Type B pancreatic cell (in vitro differentiated cells): ENCODE measurements at places on chromosomes 2 and 18.

- no peak for DNase-seq
Measured at GRCh38 chr2:160910681-160911080, 249.5 kb upstream of the TANK start.

- no peak for DNase-seq
Measured at GRCh38 chr2:189348369-189348768, 92.9 kb upstream of the WDR75 start.

- DNase-seq: no peak
Measured at GRCh38 chr2:29405266-29405665, 290.1 kb downstream of the CLIP4 start.

GRCh38 chr2:133780099-133780996 is 212.1 kb upstream of the NCKAP5 start:
- no peak for DNase-seq

DNA sequence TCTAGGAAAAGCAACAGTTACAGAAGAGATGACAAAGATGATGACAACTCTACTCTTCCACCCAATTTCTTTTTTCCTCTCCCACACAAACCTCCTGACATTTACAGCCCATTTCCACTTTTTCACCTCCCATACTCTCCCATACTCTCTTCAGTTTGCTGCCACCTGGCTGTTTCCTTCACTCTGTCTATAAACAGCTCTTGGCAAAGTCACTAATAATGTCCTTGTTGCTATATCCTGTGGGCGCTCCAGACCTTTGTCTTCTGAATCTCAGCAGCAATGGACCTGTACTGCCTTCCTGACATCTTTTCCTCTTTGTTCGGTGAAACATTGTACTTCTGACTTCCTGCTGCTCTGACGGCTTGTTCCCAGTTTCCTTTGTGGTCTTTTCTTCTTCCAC is 60.7 kb upstream of the CAVIN2 start:
- DNase-seq: no peak

DNA sequence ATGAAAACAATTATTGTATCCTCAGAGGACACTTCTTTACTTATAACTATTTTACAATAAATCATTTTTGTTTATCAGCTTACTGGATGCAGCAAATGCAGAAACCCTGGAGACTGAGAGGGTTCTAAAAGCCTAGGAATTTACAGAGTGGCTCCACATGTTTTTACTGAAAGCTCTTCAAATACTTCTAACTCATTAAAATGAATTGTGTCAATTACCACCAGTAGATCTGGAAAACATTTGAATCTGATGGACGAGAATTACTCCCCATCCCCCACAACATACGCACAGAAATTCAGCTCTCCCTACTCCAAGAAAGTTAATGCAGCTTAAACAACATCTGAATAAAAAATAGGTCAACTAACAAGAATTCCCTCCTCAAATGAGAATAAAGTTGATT is 319.8 kb upstream of the FIGN start:
- DNase-seq: no peak

DNA sequence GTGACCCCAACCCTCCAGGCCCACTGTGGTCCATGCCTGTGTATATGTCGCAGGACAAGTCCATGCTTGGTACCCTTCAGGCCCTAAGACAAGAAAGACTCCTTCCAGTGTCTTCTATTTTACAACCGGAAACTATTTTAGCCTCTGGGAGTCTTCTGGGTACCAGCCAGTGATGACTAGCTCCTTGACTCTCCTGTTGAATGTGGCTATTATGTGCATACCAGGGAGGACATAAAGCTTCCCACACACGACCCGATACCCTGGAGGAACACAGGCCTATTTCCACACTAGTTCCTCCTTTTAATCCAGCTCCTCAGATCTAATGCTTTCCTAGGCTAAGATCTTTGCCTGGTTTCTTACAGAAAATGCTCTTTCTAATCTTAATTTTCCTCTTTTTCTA is 178.1 kb downstream of the NCKAP5 start:
- DNase-seq: no peak

GRCh38 chr18:77102259-77103040 is 30.1 kb downstream of the MBP start:
- no peak for DNase-seq

- no peak for DNase-seq
Measured at GRCh38 chr2:64812285-64812684, 158.6 kb upstream of the SERTAD2 start.

DNA sequence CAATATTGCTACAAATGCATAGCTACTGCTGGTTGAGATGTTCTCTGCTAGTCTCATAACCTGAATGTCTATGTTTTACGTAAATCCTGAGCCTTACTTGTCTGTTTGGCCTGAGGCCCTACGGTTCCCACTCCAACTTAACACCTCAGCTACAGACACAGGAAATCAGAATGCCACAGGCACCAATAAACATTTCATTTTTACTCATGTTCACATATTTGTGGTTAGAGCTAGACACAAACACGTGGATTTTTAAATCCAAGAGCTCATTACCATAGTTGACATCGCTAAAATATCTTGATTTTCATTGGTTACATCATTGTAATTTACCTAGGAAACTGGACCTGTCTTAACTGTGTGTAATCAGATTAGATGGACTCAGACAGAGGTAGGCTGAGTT is 263.8 kb upstream of the CDH19 start:
- no peak for DNase-seq

- no peak for DNase-seq
Measured at GRCh38 chr18:47881752-47882455, 48.6 kb downstream of the SMAD2 start.

- no peak for DNase-seq
Measured at GRCh38 chr2:110126906-110127305, 11.3 kb upstream of the MALL start.

DNA sequence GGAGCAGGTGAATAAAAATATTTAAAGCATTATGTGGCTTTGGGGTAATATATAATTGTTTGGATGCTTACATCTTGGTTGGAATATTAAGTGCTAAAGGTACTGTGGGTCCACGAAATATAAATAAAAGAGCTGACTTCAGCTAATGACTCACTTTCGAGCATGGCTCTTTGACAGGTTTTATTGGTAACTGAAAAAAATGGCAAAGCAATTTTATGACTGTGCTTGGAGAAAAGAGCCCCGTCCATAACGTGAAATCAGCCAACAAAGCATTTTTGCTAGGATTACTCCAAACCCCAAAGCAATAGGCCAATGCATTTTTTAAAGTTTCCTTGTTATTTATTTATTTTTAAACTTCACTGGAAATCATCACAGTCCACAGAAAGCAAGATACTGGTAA is 397.2 kb upstream of the CDH19 start:
- DNase-seq: no peak

- DNase-seq: no peak
Measured at GRCh38 chr2:170394641-170395387, 216.9 kb downstream of the MYO3B start.

DNA sequence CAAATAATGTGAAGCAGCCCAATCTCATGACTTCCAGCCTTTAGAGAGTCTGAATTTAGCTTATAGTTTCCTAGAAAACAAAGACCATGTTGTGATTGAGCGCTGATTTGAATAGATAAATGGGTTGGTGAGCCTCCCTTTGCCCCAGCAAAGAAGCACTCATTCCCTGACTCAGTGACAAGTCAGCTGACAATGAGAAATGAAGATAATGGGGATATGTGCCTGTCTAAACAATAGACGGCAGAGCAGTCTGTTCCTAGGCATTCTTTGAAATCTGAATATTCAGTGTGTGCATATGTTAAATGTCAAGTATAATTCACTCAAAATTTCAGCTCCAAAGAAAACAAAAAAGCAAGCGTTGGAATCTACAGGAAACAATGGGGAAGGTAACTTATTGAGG is 34.8 kb upstream of the LINC00305 start:
- no peak for DNase-seq

GRCh38 chr2:203867561-203868200 is at the start of gene CTLA4:
Gene CTLA4, plus strand, starts transcription at chr2:203867771. Its CDS starts 172 bp downstream, at chr2:203867943.
- DNase-seq: no peak

GRCh38 chr2:15112216-15112615 is 448.9 kb downstream of the NBAS start:
- DNase-seq: no peak

DNA sequence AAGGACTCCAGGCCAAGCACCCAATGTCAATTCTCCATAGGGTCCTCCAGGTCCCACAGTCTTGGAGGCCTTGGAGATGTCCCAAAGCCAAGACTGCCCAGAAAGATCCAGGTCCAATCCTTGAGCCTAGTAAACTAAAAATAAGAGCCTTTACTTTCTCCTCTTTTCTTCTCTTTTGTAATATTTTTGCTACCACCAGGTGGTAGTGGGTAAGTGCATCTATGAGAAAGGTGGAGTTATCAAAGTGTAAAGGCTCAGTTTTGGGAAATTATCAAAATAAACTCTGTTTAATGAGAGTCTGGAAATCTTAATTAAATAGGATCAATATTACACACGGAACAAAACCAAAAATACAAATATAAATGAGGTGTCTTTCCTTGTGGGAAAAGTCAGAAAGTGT is 276.4 kb downstream of the ALK start:
- DNase-seq: no peak

DNA sequence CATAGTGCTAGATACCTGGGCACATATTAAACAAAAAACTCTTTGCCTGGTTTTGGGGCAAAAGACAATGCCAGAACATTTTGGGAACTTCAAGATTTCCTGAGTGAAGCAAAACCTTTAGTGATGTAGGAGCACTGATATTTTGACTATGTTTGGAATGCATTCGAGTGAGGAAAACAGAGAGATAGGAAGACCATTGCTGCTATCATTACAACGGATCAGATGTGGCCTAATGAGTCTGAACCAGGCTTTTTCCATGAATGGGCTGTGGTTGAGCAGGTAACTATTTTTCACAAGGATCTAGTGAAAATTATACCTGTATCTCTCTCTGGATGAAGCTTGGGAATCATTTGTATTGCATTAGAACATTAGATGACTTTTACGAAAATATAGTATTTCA is 562.2 kb downstream of the DCC start:
- no peak for DNase-seq

GRCh38 chr18:2998644-2999043 is 14.3 kb downstream of the LPIN2 start:
- DNase-seq: no peak

DNA sequence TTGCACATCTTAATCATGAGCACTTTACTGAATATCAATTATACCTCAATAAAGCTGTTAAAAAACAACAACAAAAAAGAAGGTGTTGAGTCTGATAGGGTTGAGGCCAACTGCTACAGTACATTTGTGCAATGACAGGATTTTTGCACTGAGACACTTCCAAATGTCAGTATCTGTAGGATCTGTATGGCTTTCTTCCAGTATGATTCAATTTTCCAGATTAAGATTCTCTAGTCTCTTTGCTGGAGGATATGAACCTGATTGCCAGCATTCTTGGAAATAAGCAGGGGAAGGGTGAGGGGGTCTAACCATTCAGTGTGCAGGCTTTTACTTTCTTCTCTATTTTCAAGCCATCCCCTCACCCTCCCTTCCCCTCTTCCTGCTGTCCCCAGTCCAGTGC is 85.1 kb downstream of the SEMA4F start:
- DNase-seq: no peak

- DNase-seq: no peak
Measured at GRCh38 chr2:46195819-46196218, 101.4 kb upstream of the EPAS1 start.

DNA sequence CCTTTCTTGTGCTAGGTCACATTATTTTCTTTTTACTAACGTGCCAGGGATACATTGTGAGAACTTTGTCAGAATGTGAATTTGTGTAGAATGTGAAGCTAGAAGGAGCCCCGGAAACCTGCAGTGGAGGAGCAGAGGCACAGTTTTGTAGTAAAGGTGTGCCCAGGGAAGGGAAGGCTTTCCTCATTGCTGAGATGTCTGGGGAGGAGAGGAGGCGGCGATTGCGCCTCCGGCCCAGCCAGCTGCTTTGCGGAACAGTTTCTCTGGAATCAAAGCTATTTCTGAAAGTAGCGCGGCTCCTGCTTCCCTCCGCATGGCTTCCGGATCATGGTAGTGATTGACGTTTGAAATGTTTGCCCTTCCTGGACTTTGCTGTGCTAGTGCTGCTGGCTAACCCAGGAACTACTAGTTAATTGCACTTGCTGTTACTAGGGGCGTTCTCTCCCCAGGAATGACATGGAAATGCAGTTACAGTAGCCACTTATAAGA is 83.1 kb upstream of the RBM44 start:
- DNase-seq: no peak

DNA sequence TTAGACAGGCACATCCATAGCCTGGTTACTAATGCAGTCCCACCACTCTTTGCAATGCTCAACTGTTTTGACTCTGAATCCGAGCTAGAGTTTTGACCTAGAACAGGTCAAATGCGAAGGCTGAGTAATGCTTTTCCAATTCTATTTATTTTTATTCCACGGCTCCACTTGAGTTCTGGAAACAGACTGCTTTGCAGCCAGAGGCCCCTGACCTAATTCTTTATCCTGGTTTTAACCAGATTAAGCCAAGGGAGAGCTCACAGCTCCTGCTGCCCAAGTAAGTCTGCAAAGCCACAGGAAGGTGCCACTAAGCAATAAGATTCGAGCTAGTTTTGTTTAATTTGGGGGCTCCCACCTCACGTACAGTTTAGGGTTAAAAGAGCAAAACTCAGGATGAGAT is 51.4 kb downstream of the MREG start:
- no peak for DNase-seq

- no peak for DNase-seq
Measured at GRCh38 chr18:54712758-54713157, 115.5 kb upstream of the RAB27B start.

GRCh38 chr2:133975135-133975534 is 278.7 kb upstream of the MGAT5 start:
- no peak for DNase-seq

GRCh38 chr2:241542278-241542605 is 16.3 kb upstream of the BOK start:
- no peak for DNase-seq

DNA sequence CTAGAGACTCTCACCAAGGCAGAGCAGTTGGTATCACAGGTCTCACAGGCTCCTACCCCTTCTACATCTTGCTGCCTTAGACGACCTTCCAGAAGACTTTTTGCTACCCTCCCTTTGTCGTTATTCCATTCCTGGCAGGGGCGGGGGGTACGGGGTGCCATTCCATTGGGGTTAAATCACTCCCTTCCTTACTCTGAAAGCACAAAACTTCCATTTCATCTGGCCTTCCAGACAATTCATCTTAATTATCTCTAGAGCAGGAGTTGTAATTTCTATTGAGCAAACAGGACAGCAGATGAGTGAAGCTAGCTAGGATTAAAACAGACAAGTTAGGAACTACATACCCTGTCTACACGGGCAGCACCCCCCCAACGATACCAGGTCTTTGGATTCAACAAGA is 276.2 kb upstream of the TANK start:
- no peak for DNase-seq

- no peak for DNase-seq
Measured at GRCh38 chr2:26639685-26640243, 1.4 kb downstream of the CIB4 start.

DNA sequence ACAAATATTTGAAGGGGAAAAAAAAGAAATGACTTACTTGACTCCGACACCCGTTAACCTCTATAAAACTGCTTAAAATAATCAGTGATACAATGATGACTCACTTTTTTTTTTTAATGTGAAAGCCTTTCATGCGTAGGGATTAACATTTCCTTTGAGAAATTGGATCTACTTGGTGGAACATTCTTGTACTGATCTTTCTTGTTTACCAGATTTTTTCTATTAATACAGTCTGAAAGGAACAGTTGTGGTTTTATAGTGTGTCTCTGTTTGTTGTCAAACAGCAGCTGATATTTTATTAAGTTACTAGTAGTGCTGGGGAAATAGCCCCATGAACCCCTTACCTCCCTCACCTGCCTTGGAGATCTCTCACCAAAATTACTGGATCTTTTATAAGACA is 40.2 kb upstream of the NEB start:
- DNase-seq: no peak

- no peak for DNase-seq
Measured at GRCh38 chr2:10064932-10065772, 15.1 kb downstream of the CYS1 start.

- no peak for DNase-seq
Measured at GRCh38 chr18:49621301-49621700, 59.4 kb downstream of the LIPG start.
